ENCODE measurements at places on chromosomes 13 and 19.
A peak's percentile ranks its signal among the peaks of the same experiment; 100 is the strongest.

DNA sequence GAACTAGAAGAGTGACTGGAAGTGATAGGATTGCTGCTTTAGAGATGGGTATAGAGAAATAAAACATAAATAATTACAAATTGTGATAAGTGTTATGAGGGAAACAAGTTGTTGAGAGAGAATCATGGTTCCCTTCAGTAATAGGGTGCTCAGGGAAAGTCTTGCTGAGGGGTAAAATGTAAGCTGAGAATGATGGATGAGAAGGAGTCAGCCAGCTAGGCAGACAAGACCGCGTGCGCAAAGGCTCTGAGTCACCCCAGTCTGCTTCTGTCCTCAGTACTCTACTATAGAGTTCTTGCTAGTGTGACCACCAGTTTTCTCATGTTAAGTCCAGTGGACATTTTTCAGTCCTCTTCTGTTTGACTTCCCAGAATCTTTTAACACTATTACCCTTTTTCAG lies 39.5 kb downstream of the PCCA start:
- no peak for DNase-seq

- DNase-seq: no peak
These were observed 41.6 kb downstream of the MYO9B start for GRCh38 chr19:17116996-17117702.

DNA sequence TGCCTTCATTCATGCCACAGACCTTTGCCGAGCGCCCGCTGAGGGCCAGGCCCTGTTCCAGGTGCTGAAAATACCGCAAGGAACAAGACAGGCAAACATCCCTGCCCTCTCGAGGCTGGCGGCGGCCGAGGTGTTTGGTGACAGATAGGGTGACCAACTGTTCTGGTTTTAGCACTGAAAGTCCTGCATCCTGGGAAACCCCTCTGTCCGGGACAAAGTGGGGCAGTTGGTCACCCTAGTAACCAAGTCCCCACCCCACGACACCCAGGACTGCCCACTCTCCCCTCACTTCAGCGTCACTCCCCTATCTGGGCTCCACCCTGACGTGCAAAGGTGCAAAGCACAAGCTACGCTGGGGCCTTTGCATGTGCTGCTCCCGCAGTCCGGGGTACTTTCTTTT lies 17.3 kb downstream of the ZBTB7A start:
- DNase-seq: no peak

- no peak for DNase-seq
These were observed 251.2 kb upstream of the SGCG start for GRCh38 chr13:22929381-22930126.

GRCh38 chr13:72788831-72789230 lies 6.9 kb downstream of the PIBF1 start:
- DNase-seq: no peak

DNA sequence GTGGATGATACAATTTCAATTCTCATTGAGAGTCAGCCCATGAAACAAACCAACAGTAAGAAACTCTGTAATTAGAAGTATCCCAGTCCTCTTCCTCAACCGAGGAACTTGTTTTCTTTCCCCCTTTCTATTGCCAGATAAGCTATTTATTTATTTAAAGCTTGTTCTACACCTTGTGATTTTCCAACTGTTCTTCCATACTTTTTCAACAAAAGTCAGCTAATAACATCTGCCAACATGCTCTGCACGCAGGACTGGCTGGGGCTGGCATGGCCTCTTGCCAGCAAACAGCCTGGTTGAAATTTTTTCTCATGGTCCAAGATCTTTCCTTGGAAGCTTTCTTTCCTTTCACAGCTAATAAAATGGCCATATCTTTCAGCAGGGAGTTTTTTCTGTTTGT lies 2.9 kb upstream of the IRS2 start:
- no peak for DNase-seq

DNA sequence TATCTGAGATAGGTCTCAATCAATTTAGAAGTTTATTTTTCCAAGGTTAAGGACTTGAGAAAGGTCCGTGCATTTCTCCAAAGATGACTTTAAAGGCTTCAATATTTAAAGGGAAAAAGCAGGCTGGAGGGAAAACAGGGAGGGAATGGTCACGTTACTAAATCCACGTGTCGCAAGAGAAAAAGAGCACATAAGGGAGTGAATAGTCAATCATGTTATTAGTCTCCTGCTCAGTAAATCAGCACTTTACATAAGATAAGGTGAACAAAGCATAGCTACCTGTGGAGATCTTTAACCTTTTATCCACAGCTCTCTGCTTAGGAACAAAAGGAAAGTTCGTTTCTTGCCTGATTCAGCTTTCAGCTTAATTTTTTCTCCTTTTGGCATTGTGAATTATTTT lies 31.3 kb upstream of the LSM14A start:
- DNase-seq: no peak

DNA sequence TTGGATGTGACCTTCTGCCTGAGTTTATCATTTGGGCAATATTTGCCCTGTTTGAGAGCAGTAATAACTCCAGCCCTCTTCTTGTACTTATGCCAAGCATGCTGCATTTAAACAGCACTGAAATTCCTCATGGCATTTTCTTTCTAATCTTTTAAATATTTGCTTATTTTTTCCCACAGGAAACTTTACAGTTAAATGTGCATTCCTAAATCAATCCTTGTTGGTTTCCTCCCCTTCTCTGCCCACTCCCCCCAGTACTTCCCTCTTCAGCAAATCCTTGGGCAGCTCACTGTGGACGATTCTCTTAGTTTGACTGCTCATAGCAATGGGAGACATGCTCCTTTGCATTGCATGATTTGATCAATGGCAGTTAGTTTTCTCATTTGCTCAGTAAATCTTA lies 68.7 kb downstream of the RAP2A start:
- no peak for DNase-seq

DNA sequence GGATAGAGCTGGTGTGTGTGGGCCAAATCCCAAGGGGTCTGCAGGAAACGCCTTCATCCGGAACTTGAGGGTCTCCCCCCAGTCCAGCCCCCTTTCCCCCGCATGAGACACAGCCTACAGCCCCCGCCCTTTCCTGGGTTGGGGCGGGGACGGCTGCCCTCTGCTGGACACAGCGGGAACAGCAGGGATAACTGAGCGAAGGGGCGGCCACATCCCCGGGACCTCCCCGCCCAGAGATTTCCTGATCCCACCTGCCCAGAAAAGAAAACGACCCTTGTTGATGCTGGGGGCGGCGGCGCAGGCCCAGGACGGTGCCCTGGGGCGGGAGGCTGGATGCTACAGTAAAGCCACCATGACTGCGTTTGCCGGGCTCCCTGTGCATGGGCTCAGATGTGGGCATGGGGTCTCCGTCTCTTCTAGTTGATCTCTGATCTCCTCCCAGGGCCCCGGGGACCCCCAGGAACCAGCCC lies 14.2 kb downstream of the ONECUT3 start:
- DNase-seq: no peak

DNA sequence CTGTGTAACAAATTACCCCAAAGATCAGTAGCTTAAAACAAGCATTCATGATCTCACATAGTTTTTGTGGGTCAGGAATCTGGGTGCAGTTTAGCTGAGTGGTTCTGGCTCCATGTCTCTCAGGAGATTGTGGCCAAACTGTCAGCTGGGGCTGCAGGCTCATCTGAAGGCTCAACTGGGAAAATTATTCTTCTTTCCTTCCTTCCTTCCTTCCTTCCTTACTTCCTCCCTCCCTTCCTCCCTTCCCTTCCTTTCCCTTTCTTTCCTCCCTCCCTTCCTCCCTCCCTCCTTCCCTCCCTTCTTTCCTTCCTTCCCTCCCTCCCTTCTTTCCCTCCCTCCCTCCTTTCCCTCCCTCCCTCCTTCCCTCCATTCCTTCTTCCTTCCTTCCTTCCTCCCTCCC lies 8.7 kb upstream of the RFX2 start:
- DNase-seq: no peak

GRCh38 chr19:53365899-53366493 lies 491 bp downstream of the ZNF525 start:
- DNase-seq: no peak

DNA sequence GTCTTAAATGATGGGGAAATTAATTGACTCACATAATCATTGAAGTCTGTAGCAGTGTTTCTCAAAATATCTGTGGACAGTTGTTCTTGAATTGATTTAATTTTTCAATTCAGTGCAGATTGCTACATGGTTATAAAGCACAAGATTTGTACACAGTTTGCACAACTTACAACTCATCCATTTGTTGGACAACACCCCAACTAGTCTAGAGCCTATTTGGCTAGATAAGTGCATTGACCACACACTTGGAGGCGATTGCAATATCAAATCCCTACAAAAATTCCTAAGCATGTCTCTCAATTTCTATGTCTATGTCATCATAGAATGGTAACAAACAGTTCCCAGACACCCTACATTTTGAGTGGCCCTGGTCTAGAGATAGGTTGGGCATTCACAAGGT lies 48.0 kb upstream of the IPO5 start:
- no peak for DNase-seq

- DNase-seq: no peak
These were observed 633.5 kb upstream of the ATXN8OS start for GRCh38 chr13:69474011-69474685.

GRCh38 chr19:9940778-9941177 lies 4.5 kb upstream of the OLFM2 start:
- no peak for DNase-seq

DNA sequence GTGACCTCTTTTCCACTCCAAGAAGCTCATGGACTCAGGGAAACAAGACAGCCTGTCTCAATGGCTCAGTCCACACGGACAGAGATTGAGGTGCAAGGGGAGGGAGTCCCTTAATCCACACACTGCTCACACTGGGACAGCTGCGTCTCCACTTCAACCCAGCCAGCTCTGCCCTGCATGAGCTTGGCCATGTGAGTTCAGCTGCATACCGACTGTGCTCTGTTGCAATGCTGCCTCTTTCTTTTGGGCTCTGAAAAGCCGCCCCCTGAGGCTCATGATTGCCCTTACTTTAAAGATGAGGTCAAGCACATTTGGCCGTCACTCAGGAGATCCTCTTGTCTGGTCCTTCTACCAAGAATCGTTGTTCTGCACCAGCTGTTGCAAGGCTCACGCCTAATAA lies 64.8 kb upstream of the KCTD15 start:
- no peak for DNase-seq

DNA sequence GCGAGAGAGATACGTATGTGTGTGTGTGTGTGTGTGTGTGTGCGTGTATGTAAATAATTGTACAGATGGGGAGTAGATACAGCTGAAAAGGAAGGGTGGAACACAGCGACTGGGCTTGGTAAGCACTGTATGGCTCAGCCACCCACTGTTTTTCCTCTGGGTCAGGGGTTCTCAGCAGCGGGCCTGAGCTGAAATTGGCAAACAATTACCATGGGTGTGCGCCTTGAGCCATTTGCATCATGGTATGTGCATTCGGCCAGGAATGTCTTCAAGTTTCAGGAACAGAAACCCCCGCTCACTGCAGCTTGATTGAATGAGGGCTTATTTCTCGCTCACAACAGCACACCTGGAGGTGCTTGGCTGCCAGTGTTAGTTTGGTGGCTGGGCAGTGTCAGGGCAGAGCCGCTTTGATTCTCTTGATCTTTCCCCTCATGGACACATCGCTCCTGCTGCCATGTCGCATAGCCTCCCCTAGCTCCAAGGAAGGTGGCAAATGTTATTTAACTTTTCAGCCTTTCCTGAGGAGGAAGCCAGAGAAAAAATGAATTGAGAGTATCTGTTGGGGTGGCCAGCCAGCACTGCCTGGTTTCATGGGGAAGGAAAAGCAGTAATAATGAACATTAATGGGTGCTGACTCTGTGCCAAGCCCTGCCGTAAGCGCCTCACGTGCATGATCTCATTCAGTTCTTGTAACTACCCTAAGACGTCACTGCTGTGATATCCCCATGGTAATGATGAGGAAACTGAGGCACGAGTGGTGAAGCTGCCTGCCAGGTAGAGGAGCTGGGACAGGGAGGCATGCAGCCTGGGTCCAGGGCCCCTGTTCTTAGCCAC lies 126.9 kb downstream of the SIPA1L3 start:
- DNase-seq: no peak

GRCh38 chr19:34639491-34640085 lies 37.4 kb downstream of the SCGB2B2 start:
- peak; percentile 18 for DNase-seq

- no peak for DNase-seq
These were observed 27.3 kb downstream of the SHISA2 start for GRCh38 chr13:26024558-26024957.

DNA sequence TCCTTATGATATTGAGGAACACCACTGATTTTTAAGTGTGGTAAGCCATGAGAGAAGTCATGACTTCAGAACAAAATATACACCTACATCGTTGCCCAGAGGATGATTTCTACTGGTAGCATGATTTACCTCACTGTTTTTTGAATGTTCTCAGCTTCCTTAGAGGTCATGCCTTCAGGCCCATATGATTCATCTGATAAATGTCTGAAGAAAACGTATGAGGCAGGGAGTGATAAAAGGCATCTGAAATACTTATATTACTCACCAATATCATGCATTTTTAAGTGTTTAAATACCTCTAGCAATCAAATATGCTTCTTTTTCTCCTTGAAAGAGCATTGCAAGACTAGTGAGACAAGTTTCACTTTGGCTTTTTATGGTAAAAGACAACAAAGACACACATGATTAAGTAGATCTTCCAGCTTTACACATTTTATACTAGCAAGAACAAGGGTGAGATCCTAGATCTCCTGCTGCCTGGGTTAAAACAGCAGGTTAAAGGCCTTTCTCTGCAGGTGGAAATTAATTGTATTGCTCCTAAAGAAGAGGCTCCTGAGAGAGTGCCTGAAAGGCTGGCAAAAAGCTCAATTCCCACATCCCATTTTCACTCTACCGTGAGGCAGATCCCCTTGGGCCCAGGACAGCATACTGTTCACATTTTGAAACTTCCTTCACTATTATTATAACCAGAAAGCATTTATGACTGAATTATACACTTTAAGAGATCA lies 432.4 kb downstream of the SLITRK1 start:
- DNase-seq: no peak

- no peak for DNase-seq
These were observed 2.8 kb downstream of the MYH14 start for GRCh38 chr19:50206191-50206590.

DNA sequence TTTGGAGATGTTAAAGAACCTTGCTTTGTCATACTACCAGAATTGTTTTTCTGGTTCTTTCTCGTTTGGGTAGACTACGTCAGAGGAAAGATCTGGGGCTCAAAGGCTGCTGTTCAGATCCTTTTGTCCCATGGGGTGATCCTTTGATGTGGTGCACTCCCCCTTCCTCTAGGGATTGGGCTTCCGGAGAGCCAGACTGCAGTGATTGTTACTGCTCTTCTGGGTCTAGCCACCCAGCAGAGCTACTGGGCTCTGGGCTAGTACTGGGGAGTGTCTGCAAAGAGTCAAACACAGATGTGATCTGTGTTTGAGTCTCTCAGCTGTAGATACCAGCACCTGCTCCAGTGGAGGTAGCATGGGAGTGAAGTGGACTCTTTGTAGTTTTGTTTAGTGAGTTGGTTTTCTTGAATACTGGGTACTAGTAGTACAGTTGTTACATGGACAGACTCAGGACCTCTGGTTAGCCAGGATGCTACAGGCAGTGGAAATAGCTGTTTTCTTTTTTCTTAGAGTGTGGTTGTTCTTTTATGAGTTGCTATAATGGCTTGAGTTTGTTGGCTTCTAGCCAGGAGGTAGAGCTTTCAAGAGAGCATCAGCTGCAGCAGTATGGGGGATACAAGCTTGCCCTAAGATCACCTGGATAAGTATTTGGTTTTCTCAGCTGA lies 34.4 kb downstream of the DNAJC15 start:
- peak; percentile 37 for DNase-seq
